ENCODE measurements at places on chromosomes 6 and 20.
A peak's percentile ranks its signal among the peaks of the same experiment; 100 is the strongest.

DNA sequence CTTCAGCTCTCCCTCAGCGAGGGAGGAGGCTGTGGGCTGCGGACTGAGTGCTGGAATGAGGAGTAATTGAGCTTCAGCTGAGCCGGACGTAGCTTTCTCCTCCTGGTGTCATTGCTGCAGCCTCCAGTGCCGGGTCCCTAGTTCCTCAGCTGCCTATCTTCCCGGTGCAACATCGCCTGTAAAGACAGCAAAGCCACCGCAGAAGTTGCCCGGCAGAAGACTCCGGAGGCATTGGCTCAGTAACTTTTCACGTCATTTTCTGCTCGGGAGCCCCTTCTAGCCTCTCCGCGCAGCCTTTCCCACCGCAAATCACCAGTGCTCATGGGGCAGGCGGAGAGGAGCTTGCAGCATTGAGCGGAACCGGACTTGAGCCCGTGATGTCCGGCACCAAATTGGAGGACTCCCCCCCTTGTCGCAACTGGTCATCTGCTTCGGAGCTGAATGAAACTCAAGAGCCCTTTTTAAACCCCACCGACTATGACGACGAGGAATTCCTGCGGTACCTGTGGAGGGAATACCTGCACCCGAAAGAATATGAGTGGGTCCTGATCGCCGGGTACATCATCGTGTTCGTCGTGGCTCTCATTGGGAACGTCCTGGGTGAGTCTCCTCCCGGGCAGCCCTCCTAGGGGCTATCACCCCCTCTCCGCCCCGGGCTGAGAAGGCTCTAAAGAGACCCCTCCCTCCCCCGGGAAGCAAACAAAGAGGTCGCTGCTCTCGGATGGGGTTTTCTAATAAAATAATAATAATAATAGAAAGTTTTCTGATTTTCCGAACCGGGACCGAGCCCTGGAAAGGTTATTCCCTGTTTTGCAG lies at the start of gene HCRTR2:
TSS of gene HCRTR2 (plus strand) at position 305 of the 816 bp plus-strand sequence. CDS start at position 378, 73 bp downstream.
- no peak for DNase-seq

DNA sequence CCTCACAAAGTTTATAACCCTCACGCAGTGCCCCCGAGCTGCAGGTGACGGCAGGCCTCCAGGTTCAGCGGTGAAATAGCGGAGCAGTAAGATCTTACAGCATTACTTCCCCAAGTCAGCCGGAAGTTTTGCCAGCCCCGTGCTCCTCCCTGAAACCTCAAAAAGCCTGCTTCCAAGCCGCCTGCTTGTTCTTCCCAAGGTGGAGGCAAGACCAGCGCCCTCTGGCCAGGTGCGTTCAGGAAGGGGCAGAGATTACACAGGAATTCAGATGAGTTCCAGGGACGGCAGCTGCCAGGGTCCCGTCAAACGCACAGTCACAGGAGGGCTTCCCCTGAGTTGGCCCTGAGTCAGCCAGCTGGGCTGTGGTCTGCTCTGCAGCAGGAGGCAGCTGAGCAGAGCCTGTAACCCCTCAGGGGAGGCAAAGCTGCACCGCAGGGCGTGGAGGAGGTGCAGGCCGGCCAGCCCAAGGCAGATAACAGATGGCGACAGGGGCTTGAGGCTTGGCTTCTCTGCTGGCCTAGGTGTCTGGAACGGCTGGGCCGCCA lies 124.1 kb upstream of the RPS6KA2 start:
- peak; percentile 67 for DNase-seq

DNA sequence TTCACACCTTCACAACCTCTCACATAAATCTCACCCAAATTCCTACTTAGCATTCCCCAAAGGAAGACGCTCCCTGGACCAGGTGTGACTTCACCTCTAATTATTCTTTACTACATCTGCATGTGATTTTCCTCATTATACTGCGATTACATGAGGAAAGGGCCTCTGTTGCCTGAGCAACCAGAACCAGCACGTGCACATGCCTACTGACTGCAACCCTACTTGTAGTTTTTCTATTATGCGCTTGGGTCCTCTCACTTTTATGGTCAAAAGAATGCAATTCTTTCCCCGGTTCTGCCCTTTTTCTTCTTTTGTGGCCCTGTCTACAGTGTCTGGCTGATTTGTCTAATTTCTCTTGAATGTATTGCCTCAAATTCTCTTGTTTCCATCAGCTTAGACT lies 20.4 kb upstream of the ANKEF1 start:
- DNase-seq = no peak

- DNase-seq = no peak
Measured at GRCh38 chr6:106275692-106276091, 49.9 kb downstream of the ATG5 start.

DNA sequence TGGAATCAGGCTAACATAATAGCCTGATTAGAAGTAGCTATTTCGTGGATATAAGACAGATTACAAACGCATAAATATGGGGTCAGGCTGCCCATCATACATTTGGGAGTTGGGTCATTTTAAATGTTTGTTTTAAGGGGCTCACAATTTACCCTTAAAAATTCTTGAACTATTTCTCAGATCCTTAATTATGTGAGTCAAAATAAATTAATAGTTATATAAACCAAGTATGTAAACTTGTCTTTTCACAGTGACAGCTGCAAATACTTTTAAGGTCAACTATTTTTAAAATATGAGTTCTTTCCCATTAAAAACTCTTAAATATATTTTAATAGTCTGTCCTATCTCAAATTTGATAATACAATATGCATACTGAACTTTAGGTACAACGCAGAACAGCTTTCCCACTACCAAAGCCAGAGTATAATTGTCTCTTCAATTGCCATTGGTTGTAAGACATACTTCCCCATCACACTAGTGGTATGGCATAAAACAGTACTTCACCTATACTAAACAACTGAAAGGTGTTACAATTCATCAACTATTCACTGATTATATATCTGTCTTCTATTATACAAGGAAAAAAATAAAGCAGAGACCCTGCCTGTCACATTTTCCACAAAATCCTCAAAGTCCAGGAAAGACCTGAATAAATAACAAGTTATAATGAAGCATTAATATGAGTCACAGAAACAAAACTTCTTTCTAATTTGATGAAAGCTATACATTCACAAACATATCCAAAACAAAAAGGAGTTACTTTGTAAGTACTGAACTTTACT lies 80.8 kb upstream of the COL21A1 start:
- DNase-seq = no peak

GRCh38 chr6:149164199-149164750 lies 153.2 kb upstream of the TAB2 start:
- DNase-seq = no peak

DNA sequence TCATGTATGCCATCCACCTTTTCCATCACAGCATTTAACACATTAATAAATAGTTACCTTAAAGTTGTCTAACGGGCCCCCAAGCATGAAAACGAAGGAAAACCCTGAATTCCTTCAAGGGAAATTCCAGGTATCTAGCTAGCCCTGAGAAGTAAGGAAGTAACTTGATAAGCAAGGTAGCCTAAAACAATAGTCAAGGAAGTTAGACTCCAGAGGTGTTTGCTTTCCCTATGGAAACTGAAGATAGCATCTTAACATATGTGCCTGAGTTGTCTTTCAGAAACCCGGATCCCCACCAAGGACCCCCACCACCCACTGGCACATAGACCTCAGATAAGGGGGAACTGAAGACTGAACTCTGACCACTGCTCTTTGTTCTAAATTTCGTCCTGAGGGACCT lies 127.4 kb downstream of the TBXT start:
- no peak for DNase-seq

DNA sequence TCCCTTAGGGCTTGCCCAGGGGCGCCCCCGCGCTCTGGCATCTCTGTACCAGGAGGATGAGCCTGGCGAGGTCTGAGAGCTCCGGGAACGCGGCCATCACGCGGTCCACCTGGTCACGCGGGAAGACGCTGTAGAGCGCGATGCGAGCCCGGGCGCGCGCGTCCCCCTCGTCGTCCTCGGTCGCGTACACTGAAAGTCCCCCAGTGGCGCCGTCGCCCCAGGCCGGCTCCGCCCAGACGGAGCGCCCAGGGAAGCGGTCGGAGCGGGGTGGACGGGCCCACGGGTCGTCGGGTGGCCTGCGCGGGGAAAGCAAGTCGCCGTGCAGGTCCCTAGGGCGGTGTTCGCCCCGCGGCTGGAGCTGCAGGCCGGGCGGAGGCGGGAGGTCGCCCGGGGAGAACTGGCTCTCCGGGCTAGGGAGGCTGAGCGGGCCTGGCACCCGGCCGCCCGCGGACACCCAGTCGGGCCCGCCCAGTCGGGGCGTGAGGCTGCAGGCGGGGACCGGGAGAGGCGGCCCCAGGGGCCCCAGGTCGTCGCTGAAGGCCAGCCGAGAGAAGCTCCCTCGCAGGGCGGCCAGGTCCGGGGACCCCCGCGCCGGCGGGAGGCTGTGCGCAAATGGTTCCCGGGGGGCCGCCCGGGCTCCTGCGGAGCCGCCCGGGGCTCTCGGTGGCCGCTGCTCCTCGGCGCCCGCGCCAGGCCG lies 34.0 kb downstream of the ZC3H12D start:
- DNase-seq = no peak

GRCh38 chr6:101626269-101626668 lies 232.8 kb downstream of the GRIK2 start:
- DNase-seq = no peak

DNA sequence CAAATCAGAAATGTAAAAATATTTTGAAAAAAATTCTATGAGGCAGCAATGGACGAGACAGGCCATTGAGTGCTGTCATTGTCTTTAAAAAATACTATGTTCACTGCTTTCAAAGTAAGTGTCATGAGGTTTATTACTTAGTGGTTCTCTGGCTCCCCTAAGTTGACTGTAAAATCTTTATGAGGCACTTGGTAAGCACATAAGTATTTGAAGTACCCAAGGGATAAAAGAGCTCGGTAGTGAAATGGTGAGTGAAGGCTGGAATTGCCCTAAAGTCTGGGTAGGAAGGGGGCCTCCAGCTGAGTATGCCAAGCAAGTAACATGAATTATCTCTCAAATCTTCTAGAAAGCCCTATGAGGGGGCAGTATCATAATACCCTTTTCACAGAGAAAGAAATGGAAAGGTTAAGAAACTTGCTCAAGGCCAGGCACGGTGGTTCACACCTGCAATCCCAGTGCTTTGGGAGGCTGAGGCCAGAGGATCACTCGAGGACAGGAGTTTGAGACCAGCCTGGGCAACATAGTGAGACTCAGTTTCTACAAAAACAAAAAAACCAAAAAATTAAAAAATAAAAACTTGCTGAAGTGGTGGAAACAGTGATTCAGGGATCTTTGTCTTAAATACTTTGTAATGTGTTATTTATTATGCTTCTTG lies 5.5 kb upstream of the CTCFL start:
- DNase-seq = no peak

DNA sequence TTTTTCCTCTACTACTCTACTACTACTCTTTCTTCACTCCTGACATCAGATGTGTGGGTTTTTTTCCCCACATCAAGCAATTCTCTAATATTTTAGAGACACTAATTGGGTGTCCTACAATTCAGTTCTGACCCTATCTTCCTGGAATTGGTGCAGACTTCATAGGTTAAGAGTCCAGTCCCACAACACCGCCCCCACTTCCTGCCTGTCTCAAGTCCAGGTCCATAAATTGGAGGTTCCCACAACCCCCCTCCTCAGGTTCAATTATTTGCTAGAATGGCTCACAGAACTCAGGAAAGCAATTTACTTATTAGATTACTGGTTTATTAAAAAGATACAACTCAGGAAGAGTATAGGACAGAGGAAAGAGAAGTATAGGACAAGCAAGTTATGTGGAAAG lies 25.7 kb upstream of the SLC2A12 start:
- DNase-seq = no peak

DNA sequence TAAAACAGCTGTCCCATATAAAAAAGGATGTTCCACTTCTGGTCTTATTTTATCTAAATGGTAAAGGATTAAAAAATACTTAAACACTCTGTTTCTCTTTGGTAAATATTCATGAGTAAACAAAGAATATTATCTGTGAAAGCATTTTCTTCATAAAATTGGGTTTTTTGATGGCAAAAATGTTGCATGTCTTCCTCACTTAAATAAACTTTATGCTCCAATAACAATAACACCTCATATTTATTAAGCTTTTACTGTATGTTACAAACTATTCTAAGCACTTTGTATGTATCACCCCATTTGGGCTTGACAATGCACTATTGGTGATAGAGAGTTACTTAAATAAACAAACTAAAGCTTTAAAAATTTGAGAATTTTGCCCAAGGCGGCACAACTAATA lies 91.9 kb downstream of the PHIP start:
- DNase-seq = no peak

- no peak for DNase-seq
Measured at GRCh38 chr6:131729550-131729949, 18.7 kb upstream of the CTAGE9 start.

- no peak for DNase-seq
Measured at GRCh38 chr6:13978102-13978640, 53.4 kb downstream of the RNF182 start.

DNA sequence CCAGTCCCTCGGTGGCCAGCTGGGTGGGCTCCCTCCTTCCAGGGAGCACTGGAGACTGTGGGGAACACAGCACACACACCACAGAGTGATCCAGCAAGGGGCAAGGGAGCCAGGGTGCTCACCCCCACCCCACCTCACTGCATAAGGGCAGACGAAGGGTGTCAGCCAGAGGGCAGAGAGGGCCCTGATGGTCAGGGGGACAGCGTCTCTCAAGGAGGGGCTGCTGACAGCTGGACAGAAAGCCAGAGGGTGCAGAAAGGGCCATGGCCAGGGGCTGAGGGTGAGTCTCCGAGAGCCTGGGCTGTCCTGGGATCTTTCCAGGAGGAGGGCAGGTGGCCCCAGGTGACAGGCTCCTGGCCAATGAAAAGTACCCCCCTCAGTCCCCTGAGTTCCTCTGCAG lies 73.4 kb upstream of the PMEPA1 start:
- DNase-seq = no peak

DNA sequence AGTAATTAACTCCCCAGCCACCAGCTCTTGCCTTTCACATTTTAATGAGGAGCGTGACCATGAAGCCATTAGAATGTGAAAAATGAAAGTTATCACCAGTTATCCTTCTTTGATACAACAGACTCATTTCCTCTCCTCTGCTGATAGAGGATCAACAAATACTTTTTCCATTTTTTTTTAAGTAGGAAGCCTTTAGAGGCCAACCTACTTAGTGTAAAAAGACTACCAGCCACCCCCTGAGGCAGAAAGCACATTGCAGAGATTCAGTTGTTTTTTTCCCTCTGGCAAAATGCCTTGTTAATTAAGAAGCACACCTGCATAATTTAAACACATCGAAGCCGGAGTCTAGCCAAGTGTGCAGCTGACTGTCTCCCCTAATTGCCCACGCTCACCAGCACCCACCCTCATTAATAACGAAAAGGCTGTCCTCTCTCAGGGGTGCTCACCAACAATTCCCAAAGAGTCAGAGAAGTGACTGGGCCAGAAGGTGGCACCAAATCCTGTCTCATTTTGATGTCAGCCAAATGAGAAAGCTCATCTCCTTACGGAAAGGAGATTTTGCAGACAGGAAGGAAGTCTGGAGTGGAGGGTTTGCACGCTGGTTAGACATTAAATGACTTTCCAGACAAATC lies 60.9 kb upstream of the MC3R start:
- DNase-seq = no peak
